Fibroblast of skin of left quadriceps (primary cell): ENCODE measurements at places on chromosomes 4 and X.

GRCh38 chr4:7384003-7384928 lies 50.5 kb downstream of the PSAPL1 start:
- no peak for DNase-seq

- DNase-seq: no peak
Measured at GRCh38 chr4:185399466-185399865, 2.8 kb downstream of the ANKRD37 start.

DNA sequence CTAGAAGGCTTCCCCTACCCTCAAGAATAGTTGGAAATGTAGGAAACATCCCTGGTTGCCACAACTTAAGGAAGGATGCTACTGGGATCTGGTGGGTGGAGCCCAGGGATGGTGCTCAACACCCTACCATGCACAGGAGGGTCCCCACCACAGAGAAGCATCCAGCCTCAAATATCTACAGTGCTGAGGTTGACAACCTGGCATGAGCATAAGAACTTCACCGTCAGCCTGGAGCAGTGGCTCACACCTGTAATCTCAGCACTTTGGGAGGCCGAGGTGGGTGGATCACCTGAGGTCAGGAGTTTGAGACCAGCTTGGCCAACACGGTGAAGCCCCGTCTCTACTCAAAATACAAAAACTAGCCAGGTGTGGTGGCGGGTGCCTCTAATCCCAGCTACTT lies 24.0 kb upstream of the ASMTL start:
- DNase-seq: no peak

DNA sequence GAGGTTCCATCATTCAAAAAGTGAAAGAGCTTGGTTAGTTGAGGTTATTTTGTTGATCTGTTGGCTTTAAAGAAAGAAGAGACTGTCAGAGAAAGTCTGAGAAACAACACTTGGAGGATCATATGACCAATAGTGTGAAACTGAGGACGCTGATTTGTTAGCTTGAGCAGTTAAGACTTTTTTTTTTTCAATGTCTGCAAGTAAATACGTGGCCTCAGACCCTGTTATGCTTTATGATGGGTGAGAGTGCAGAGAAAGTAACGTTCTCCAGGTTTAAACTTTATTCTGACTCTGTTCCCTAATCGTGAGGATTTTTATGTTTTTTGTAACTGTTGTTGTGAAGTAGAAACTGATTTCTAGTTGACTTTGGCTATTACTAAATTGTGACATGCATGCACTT lies 45.9 kb downstream of the GAB1 start:
- DNase-seq: no peak

DNA sequence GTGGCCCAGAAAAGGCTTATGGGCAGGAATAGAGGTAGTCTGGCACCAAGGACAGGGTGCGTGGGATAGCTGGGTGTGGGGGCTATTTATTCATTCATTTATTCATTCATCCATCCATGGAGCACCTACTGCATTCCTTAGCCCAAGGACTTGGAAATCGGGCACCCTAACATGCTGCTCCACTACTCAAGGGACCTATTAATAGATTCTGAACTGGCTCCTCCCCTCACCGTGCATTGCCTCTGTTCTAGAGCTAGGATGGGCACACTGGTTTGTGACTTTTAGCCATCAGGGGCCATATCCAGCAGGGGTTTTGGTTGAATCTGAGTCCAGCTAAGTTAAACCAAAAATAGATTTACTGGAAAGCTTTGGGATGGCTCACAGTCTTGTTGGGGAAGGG lies 30.6 kb upstream of the PJA1 start:
- DNase-seq: no peak
